ENCODE measurements at places on chromosomes 7 and 10.

- peak; percentile 81 for DNase-seq
Observed at GRCh38 chr7:36659172-36659516, 65.2 kb downstream of the AOAH start.

DNA sequence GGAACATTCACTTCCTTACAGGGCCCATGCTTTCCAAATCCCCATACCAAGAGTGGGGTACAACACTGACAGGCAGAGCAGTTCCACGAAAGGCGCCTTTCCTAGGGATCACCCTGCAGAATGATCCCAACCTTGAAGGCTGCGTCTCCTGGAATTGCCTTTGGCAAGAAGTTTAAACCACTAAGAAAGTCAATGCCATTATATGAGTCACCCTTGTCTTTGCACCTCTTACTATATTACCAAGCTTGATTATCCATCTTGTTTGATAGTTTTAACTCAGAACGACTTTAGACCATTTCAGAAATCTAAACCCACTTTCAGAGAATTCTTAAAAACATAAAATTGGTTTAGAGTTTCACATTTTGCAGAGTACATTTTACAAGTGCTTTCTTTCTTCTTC is 282.1 kb downstream of the ARHGAP12 start:
- DNase-seq: no peak

DNA sequence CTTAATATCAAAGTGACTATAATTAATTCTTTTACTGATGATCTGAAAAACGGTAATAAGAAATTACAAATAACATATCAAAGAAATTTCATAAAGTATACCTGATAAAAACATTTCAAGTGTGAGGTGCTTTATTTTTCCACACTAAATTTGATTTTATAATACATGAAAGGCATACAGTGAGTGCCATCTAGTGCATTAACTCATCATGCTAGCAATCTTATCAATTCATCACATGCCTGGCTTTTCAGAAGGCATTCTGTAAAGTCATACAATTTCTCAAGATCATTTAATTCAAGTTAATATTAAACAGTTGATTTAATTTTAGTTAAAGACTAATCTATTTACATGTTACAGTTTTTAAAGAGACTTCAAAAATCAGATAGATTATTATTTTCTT is 1020.9 kb downstream of the GATA3 start:
- no peak for DNase-seq

DNA sequence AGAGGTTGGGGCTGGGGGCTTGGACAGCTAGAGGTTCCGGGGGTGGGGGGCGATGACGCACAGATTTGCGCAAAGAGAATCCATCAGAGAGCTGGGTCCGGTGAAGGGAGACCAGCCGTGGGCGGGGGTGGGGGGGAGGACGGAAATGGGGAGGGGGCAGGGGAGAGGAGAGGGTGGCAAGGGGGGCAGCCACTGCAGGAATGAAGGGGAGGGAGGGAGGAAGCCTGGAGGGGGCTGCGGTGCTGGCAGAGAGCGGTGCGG is 1.2 kb upstream of the VGF start:
- no peak for DNase-seq

- DNase-seq: peak; percentile 21
Observed at GRCh38 chr10:127398140-127398970, 150.8 kb upstream of the NPS start.

GRCh38 chr10:79098061-79098460 is 29.3 kb downstream of the ZMIZ1 start:
- no peak for DNase-seq
